Brain microvascular endothelial cell (primary cell): ENCODE measurements at places on chromosomes 5 and 9.

DNA sequence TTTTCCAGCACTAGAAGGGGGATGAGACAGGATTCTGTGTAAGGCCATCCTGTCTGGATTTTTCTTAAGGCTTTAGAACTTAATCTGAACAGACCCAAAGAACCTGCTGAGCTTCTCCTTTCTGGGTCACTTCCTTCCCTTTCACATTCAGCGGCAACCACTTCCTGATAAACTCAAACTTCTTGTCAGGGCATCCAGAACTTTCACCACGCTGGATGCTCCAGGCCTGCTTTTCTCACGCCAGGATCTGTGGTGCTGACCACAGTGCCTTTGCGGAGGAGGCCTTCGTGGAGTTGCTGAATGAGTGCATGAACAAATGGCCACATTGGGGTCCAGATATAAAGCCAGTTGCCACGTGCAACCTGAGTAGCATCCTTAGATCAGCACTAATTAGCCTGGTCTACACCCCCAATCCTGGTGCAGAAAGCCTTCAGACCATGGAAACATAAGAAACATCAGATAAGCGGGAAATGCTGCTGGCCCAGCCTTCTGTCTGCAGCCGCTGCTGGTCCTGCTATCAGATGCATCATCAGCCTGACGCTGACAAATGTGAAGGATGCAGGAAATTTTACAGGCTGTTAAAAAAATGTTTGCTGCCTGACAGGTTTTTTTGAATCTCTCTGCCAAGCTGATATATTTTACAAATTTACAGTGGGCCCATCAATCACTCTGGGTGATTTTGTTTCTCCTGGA is 75.3 kb upstream of the BARHL1 start:
- no peak for DNase-seq

DNA sequence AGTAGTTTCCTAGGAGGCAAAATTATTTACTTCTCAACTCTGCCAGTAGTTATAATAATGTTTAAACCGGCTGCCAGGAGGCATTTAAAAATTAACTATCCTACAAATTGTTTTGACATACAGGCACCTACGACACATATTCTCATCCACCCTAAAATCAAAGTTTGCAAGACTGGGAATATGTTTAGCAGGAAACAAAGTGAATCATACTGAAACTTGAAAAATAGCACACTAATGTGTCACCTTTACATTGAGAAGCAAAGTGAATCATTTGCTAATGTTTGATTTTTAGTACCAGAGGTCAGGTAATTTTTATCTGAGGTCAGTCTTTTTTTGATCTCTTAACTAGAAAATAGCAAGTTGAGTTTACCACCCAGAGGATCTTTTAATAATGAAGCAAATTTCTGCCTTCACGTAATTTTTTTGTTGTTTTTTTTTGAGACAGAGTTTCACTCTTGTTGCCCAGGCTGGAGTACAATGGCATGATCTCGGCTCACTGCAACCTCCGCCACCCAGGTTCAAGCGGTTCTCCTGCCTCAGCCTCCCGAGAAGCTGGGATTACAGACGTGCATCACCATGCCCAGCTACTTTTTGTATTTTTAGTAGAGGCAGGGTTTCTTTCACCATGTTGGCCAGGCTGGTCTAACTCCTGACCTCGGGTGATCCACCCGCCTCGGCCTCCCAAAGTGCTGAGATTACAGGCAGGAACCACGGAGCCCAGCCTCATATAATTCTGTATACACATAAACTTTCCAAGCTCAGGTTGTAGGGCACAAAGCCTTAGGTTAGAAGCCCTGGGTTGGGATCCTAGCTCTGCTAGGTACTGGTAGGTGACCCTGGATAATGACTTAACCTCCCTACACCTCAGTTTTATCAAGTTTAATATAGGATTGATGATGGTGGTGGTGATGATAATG is 124.3 kb downstream of the UGCG start:
- no peak for DNase-seq

DNA sequence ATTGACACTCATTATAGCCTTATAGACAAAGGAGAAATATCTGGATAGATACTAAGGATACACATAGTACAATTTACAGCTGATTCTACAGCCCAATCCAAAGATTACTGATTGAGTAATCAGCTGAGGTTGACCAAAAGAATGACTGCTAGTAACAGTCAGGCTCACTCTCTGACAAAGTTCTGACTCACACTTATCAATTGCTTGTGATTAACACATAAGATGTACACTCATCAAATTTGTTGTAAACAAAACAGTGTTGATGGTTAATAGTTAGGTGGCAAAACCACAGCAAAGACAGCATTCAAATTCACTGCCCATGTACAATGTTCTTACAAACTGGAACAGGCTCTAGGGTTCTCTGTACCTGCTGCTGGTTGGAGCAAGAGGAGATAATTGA is 422.7 kb downstream of the TLE1 start:
- DNase-seq: peak; percentile 60

- no peak for DNase-seq
Observed at GRCh38 chr5:10049858-10050455, 199.7 kb downstream of the ATPSCKMT start.

DNA sequence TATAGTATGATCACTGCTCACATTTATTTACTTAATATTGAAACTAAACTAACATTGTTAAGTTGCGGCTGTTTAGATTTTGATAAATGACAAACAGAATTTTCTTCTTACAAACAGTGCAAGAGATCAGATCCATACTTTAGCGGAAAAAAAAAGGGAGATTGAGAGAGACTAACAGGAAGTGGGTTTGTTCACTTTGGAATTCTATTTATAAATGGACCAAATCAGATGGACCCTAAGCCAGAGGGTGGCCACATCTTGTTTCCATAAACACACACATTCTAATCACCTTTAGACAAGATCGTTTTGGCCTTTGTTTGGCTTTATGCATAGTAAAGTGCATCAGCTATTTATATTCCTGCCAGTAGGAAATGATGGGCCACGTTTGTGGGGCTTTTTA is 381.4 kb upstream of the CD180 start:
- DNase-seq: no peak

GRCh38 chr5:6145616-6146237 is 232.6 kb downstream of the MED10 start:
- no peak for DNase-seq

DNA sequence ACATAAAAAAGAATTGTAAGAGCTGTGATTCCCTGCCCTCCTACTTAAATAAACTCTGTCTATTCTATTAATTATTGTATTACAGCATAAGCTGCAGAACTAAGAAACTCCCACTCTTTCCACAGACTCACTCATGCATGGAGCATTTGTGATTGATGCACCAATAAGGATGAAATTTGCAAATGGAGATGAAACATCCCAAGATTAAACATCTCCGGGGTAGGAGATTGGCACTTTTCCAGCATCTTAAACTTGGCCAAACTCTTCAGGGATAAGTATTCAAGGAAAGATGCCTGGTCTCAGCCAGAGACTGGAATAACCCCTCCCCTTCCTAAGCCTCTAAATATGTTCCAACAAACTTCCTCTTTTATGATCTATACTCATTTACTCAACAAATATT is 472.0 kb downstream of the ACTL7B start:
- DNase-seq: no peak

GRCh38 chr5:180343110-180343830 is 9.9 kb downstream of the GFPT2 start:
- DNase-seq: peak; percentile 73

GRCh38 chr9:131275332-131276093 is 797 bp downstream of the FAM78A start:
- no peak for DNase-seq

GRCh38 chr9:82546136-82546535 is 516.8 kb downstream of the RASEF start:
- no peak for DNase-seq

DNA sequence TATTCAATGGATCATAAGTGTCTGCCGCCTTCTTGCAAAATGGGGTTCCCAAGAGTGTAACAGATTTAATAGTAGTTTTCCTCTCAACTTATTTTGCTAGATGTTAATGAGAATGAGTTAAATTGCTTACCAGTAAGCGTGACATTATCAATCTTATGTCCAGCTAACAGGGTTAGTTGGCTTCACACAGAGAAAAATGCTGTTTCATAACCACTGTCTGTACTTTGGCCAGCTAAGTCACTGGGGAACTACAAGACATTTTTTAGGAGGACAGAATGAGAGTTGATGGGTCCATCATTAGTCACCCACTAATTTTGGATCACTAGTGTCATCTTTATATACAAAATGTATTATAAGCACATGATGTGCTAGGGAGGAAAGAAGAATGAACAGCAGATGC is 1.4 kb downstream of the CDC37L1 start:
- DNase-seq: no peak

DNA sequence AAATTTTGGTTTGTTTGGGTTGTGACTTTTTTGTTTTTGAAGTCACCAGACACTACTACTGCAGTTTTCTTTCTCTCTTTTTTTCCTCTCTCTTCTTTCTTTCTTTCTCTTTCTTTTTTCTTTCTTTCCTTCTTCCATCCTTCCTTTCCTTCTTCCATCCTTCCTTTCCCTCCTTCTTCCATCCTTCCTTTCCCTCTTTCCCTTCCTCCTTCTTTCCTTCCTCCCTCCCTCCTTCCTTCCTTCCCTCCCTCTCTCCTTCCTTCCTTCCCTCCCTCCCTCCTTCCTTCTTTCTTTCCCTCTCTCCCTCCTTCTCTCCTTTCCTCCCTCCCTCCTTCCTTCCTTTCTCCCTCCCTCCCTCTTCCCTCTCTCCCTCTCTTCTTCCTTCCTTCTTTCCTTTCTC is 230.3 kb upstream of the TYRP1 start:
- DNase-seq: no peak

DNA sequence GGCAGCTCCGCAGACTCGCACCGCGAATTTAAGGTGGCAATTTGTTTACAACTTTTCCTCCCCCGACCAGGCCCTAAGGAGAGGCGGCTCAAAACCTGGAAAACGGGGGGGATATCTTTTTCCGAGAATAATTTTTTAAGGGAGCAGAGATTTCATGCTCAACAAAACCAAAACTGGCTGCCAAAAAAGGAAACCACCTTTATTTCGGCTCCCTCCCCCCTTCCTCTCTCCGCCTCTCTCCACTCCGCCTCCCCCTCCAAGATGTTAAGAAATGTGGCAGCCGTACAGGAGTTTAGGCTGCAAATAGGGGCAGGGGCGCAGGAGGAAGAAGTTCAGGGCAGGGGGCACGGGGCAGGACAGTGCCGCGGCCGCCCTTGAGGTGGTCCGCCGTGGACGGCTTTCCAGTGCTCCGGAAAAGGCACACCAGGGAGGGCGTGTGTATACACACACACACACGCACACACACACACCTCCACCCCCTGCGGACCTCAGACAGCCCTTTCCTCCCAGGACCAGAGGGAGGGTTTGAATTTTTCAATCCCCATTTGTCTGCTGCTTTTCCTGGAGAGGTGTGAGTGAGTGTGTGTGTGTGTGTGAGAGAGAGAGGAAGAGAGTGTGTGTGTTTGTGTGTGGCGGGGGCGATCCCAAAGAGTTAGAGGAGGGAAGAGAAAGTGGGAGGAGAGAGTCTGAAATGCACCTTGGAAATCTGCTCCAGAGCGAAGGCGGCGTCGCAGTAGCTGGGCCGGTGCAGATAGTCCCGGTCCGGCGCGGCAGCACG is 9.1 kb downstream of the PTCH1 start:
- DNase-seq: no peak

- DNase-seq: no peak
Observed at GRCh38 chr9:98185611-98186171, 6.7 kb downstream of the CORO2A start.

- no peak for DNase-seq
Observed at GRCh38 chr9:100999906-101000544, 28.5 kb upstream of the PLPPR1 start.

- DNase-seq: peak; percentile 48
Observed at GRCh38 chr9:84153885-84154284, 173.3 kb downstream of the RMI1 start.

DNA sequence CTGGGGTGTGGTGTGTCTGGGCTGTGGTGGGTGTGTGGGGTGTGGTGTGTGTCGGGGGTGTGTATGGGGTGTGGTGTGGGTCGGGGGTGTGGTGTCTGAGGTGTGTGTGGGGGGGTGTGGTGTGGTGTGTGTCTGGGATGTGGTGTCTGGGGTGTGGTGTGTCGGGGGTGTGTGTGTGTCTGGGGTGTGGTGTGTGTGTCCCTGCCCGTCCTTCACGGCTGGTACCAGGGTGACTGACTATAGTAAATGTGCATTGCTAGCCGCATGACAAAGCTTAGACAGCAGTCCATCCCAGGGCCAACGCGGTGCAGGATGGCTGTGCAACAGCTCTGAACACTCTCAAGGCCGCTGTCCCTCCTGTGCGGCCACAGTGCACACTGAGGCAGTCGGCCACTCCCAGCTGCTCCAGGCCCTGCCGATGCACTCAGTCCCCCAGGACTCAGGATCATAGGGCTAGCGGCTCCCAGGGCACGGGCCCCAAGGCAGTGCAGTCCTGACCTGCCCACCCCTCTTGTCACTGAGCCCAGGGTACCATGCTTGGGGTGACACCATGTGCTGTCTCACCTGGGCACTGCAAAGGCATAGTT is 54.0 kb downstream of the SECISBP2 start:
- DNase-seq: no peak

DNA sequence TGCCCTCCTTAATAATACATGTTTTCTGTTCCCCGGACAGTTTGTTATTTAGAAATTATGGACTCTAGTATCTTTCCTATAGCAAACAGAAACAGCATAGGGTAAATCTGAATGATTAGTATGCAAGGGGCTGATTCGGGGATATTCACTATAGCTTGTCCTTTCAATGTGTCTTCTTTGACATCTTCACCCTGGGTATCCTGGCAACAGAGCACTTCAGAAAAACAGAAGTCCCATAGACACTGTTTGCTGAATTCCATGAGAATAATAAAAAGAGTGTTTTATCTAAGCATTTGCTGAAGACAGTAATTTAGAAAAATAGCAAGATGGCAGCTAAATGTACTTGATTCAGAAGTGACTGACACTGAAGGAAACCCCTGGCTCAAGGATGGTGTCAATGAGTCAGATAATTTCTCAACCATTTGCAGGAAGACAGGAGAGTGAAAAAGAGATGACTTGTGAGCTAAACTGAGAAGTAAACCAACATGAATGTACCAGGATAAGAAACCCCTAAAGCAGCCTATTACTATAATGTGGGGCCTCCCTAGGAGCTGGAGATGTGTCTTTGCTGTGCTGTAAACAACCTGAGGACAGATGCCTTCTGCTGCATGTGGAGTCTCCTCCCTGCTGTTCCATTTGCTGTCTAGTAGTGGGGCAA is 246.2 kb downstream of the MAN2A1 start:
- no peak for DNase-seq

DNA sequence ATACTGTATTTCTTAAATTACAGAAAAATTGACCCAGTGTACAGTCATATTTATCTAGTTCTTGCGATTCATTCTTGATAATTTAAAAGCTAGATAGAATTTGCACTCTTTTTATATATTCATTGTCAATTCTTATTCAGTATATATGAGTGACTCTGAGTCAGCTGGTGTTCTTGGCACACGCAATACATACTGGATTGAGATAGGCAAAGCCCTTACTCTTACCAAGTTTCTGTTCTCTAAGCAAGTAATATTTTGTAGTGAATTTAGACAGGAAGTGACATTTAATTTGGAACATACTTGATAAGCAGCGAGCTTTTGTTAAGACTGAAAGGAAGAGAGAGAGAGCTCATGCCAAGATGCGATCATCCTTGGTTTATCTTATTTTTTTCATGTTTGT is 57.7 kb downstream of the GPBP1 start:
- DNase-seq: peak; percentile 8
